ENCODE measurements at places on chromosomes 13 and 19.

DNA sequence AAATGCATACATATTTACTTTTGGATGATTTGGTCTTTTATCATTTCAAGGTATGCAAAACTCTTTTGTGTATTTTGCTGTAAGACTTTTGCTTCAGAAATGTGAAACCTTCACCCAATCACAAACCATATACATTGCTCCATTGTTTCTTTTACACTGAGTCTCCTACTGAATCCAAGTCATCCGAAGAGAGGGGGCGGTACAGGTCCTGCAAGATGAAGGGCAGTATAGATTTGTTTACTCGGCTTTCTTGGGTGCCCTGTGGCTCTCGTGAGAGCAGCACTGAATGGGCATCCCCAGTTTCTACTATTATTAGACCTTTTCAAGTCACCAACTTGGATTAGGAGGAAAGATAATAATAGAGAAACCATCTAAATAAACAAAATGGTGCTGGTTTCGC, 280.6 kb downstream of the DCLK1 start:
- no peak for DNase-seq

GRCh38 chr19:33194532-33194885, 379 bp downstream of the LRP3 start:
- DNase-seq: no peak

DNA sequence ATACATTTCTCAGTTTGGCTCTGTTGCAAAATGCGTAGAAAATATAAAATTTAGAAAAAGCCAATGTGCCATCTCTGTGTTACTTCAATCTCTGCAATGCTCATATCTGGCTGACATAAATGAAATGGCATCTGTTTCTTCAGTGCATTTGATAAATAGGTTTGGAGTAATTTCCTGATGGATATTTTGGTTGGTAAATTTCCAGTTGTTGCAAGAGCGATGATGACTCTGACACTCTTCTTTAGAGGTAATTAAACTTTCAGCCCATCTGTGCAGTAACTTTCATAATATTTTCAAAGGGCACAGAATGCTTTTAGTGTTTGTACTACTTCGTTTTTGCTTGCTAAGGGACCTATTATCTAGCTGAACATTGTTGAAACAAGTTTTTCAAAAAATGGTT, 1286.4 kb downstream of the PCDH9 start:
- no peak for DNase-seq

GRCh38 chr13:88857256-88857655, 1186.1 kb downstream of the SLITRK5 start:
- DNase-seq: no peak

GRCh38 chr13:80086304-80086721, 254.6 kb downstream of the SPRY2 start:
- DNase-seq: no peak

- no peak for DNase-seq
Observed at GRCh38 chr13:77437267-77437666, 98.2 kb upstream of the SCEL start.

- no peak for DNase-seq
Observed at GRCh38 chr19:51810223-51810622, 15.3 kb downstream of the FPR3 start.

DNA sequence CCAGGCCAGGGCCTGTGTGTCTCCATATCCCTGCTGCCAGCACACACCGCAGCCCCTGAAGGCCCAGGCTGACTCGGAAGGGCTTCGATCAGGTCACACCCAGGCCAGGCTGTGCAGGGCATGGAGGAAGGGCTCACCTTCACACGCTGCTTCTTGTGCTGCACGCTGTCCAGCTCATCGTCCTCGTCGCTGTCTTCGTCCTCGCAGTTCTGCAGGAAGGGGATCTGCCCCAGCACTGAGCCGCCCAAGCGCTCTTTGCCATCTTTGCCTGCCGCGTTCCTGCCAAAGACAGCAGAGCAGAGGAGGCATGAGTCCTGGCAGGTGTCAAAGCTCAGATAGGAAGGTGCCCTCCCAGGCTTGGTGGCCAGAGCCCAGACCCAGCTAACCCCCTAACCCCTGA, 13.7 kb upstream of the PRKD2 start:
- DNase-seq: no peak

DNA sequence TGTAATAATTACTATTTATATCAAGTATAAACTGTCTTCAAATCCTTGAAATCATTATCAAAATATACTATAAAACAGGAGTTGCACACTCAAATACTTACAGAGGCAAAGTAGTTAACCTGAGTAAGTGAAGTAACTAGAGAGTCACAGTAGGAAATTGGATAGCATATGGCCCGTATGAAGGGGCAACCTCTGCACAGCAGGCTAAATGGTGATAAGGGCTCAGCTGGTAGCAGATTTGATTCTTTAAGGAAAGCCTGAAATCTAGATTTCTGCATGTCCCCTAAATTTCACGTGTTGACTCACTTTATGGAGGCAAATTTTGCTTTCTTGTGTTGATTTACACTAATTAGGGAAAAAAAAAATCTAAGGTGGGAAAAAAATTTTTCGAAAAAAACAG, 46.4 kb downstream of the STOML3 start:
- DNase-seq: no peak

- DNase-seq: no peak
Observed at GRCh38 chr13:100090861-100091260, 2.0 kb downstream of the PCCA start.

DNA sequence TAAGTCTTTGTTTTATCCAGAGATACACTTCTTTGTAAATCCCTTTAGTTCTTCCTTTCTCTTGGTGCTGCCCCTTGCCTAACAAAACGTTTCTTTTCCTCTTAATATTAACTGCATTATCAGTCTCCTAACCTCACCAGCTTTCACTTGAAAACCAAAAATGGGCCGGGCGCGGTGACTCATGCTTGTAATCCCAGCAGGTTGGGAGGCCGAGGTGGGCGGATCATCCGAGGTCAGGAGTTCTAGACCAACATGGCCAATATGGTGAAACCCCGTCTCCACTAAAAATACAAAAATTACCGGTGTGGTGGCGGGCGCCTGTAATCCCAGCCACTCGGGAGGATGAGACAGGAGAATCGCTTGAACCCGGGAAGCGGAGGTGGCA, 329.8 kb upstream of the MIR17HG start:
- DNase-seq: no peak

DNA sequence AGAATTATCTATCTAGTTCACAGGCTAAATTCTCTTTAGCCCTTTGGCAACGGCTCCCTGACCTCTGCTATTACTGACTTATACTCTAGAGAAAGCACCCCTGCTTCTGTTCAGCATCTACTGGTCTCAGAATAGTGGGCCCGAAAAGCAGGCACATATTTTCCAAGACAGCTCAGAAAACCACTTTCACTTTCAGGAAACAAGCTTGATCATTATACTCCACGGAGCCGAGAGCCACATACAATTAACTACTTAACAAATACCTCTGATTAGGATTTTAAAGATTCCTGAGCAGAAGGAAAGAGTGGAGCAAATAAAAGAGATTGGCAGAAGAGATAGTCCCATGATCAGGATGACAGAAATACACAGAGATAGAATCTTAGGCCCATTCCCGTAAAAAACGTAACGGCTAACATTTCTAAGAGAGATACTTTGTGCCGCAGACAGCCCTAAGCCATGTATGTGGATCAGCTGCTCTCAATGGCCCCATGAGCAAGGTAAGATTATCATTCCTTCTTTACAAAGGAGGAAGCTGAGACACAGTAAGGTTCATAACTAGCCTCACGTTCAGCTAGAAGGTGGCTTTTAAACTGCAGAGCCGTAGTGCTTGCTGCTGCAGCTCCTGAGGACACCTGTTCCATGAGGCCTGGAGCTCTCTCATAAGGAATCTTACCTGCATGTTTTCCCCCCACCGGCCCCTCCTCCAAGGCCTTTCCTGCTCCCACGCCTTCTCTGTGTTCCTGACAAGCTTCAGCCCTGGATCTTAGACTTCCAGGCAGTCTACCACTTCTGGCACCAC, 227.2 kb downstream of the FOXO1 start:
- peak; percentile 44 for DNase-seq

DNA sequence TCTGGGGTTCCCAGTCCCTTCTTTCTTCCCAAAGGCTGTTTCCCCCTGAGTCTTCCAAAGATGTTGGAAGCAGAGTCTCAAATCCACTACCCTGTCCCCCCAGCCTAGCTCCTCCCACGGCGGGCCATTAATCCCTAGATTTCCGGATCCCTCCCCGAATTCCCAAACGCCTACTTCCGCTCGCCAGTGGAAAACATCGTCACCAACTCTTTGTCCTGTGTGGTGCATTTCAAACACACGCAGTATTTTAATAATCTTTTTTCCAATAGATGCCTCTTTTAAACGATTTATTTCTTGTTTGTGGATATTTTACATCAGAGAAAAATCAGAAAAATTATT, 610 bp downstream of the ZNF791 start:
- no peak for DNase-seq

DNA sequence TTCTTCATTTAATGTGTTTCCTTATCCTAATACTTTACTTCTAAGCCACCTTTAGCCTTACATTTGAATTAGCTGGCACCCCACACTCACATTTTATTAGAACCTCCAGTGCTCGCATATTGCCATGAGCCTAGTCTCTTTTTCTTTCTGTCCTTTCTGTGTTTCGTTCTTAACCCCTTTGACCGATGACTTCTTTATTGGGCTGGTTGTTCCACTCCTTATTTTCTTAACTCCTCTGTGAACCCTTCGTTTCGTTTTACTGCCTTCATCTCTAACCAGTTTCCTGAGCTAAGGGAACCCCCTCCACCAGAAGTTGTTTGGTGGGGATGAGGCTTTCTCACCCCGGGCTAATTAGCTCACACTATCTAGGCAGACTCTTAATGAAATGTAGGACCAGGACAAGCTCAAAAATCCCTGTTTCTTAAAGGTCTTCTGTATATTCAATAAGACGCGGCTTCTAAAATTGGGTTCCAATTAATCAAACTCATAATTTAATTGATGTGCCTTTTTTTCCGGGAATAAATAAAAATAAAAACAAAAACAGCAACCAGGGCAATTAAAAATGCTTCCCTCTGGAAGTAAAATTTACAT, 19.1 kb upstream of the ARHGEF7 start:
- DNase-seq: no peak

GRCh38 chr13:19960653-19960976, 2.1 kb downstream of the ZMYM2 start:
- no peak for DNase-seq

DNA sequence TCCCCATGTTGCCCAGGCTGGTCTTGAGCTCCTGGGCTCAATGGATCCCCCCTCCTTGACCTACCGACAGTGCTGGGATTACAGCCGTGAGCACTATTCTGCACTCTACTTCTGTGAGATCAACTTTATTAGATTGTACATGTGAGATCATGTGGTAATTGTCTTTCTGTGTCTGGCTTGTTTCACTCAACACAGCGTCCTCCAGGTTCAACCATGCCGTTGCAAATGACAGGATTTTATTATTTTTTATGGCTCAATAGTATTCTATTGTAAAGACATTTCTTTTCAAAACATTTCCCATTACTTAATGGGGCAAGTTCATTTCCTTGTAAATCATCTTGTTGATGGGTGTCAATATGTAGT, 1.5 kb upstream of the OBI1 start:
- no peak for DNase-seq

DNA sequence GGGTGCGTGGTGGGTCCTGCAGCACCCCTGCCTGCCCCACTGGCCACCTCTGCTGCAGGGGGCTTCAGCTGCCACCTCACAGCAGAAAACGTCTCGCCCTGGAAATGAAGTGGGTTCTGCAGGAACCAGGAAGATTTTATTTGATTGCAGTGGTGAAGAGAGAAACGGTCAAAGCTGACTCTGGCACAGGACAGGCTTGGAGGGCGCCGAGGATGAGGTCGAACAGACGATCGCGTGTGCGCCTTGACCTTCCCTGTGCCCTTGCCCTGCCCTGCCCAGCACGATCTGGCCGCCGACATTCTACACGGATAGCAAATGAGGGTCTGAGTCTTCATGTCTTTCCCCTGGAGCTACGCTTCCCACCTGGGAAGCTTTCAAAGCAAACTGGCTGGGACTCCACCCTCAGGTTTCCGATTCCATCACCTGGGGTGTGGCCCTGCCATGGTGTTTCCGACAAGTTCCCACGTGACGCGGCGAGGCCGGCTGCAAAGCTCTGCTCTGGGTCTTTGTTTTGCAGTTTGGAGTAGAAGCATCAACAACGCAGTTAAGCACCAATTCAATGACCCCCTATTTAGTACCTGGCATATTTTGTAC, 50.3 kb upstream of the TUBGCP3 start:
- DNase-seq: no peak

DNA sequence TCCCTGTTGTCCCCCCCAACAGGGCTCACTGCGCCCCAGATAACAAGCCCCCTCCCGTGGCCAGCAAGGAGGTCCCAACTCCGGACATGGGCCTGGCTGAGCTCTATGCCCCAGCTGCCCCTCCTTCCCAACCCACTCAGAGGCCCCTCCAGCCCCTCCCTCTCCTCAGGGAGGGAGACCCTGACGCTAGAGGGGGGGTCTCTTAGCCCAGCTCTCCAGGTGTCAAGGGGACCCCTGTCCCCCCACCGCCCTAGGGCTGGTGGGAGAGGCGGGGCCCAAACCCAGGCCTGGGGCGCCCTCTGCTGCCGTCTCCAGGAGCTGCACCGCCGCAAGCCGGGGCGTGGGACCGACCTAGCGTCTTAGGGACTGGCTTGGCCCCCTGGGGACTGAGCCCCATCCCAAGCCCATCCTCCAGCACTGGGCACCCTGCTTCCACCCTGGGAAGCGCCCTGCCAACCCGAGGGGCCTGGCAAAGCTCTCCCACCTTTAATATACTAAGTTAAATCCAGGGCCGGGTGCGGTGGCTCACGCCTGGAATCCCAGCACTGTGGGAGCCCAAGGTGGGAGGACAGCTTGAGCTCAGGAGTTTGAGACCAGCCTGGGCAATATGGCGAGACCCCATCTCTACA, 1.4 kb downstream of the GRIN3B start:
- DNase-seq: peak; percentile 51

DNA sequence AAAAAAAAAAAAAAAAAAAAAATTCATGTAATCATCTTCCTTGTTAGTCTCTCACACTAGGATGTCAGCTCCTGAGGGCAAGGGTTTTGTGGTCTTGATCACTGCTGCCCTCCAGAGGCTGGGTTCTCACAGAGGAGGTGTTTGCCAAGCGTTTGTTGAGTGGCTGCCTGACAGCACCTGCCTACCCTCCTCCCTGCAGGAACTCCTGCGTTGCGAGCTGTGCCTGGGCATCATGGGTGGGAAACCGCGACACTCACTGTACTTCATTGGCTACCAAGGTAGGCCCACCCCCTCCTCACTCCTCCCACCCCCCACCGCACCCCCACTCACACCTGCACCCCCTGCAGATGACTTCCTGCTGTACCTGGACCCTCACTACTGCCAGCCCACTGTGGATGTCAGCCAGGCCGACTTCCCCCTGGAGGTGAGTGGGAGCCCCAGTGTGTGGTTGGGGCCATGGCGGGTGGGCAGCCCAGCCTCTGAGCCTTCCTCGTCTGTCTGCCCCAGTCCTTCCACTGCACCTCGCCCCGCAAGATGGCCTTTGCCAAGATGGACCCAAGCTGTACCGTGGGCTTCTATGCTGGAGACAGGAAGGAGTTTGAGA, 8.1 kb downstream of the ATG4D start:
- no peak for DNase-seq

- no peak for DNase-seq
Observed at GRCh38 chr13:38684714-38685113, 2.2 kb upstream of the FREM2 start.

DNA sequence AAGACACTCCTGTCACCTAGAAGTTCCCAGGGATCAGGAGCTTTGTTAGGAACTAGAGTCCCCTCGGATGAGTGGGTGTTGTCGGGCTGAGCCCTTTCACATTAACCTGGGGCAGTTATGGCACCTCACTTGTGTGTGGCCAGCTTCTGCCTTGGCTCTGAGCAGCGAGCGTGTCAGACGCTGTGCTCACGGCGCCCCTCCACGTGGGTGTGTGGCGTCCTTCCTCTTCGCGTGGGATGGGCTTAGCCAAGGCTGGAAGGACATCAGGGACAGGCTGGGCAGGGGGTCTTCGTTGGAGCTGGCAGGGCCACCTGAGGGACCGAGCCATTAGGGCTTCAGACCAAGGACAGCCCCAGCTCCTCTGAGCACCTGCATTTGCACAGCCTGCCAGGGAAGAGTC, 23.4 kb downstream of the DOT1L start:
- DNase-seq: no peak
